HFF-Myc (cell line): ENCODE measurements at places on chromosomes 16 and 17.

GRCh38 chr16:35690413-35690812 lies 2231.0 kb downstream of the TP53TG3F start:
- no peak for DNase-seq

GRCh38 chr17:77494664-77495435 lies 354.1 kb downstream of the SEC14L1 start:
- no peak for DNase-seq

- no peak for DNase-seq
These were observed 988.5 kb downstream of the CDH11 start for GRCh38 chr16:64133366-64133765.

- no peak for DNase-seq
These were observed 131.3 kb downstream of the CBLN1 start for GRCh38 chr16:49150341-49150740.

GRCh38 chr17:8393470-8394231 lies 4.0 kb downstream of the RNF222 start:
- no peak for DNase-seq

DNA sequence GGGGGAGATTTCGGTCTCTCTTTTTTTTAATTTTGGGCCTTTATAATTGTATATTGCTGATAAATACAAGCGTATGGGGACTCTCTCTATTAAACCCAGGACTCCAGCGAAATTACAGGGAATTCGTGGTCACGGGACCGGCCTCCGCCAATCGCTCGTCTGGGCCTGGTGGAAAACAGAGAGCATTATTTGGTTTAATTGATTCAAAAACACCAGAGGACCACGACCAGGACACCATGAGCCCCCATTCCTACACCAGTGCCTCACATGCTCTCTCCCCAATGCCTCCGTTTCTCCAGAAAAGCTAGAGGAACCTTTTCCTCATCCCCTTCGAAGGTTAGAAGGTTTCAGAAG lies at the start of gene HOXB2:
Gene HOXB2, minus strand, starts transcription at position 88 of the 354 bp plus-strand sequence. CDS start 198 bp downstream, outside the sequence.
- DNase-seq = no peak

DNA sequence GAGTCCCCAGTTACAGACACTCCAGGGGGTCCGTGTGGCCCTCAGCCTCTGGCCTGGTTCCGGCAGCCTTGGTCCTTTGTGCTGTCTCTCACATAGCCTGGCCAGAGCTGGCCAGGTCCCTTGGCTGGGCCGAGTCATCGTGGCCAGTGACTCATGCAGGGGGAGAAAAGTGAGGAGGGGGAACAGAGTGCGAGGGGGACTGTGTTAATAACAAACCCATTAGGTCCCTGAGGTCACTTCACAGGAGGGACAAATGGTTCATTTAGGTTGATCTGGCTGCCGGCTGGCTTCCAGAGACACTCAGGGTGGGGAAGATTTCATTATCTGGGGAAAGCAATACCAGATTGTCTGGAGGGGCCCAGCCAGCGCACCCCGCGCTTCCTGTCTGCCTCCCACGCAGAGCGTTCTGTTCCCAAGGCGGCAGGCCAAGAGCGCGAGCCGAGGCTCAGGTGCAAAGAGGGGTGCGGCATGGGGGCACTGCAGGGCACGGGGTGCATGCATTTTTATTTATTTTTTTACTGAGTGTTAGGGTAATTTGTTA lies 223.1 kb downstream of the SEC14L1 start:
- DNase-seq = no peak

DNA sequence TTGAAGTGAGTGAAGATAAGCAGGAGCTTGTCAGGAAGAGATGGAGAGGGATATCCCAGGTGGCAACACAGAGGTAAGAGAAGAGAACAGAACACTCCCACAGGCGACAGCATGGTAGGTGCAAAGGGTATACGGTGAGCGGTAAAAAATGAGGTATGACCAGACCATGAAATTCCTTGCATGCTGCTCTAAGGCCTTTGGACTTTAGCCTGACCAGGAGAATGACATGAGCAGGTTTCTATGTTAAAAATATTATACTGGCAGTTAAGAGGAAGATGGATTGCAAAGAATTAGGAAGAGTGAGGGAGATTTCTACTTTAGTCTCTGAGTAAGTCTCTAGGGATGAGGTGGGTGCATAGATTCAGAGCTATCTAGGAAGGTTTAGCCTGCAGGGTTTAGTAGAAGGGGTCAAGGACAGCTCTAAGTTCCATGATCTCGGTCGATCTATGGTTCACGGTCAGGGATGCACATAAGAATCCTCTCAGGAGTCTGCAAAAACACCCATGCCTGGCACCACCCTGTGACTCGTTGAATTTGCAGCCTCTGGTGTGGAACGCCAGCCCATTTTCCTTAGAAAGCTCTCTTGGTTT lies 65.7 kb downstream of the HLF start:
- DNase-seq = no peak
